ENCODE measurements at places on chromosomes 4 and X. TPM values are rescaled to one million over a fixed set of nuclear protein-coding genes. Genes with fewer than 3 reads are reported as not detected.

DNA sequence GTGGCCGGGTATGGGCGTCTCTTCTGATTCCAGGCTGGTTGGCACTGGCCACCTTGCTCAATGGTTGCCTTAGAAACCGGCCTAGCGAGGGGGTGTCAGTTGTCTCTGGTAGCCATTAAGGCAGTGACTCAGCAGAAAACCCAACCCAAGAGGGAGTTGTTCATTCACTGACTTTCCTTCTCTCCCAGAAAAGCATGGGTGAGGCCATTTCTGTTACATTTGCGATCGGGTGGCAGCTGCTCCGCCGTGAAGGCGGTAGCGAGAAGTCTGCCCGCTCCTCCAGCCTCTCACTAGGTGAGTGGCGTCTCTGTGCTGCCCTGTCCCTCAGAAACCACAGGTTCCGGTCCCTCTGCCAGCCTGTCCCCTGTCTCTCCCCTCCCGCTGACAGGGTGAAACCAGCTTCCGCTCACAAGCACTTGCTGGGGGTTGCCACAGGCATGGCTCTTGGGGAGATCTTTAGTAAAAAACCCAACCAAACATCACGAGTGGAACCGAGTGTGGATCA is 17.4 kb downstream of the IRAK1 start:
- H3K27me3 ChIP-seq: no peaks in the 10 kb centered on the region
- peak overlapping the region; percentile 84 for H3K27ac ChIP-seq
- H3K4me3 ChIP-seq: peak overlapping the region; percentile 37

DNA sequence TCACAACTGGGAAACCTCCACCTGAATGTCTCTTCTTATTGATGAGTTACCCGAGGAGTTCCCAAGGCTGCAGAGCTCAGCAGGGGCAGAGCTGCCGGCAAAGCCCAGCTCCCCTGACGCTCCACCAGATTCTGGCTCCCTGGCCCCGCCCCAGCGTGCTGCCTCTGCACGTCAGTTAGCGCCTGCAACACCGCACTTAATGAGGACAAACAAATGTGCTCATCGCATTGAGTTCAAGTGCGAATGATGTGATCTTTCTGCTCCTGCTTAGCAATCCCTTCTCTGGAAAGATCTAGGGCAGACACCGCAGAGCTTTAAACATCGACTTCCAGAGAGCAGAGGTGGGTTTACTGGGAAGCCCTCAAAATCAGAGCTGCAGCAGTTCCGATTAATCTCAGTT is 55.5 kb upstream of the FBXW7 start:
- no peak overlapping the region for H3K4me3 ChIP-seq
- peaks cover 14% of the 10 kb centered on the region for H3K27me3 ChIP-seq
- peaks cover 9% of the 10 kb centered on the region for H3K4me1 ChIP-seq
- H3K27ac ChIP-seq: no peak overlapping the region

DNA sequence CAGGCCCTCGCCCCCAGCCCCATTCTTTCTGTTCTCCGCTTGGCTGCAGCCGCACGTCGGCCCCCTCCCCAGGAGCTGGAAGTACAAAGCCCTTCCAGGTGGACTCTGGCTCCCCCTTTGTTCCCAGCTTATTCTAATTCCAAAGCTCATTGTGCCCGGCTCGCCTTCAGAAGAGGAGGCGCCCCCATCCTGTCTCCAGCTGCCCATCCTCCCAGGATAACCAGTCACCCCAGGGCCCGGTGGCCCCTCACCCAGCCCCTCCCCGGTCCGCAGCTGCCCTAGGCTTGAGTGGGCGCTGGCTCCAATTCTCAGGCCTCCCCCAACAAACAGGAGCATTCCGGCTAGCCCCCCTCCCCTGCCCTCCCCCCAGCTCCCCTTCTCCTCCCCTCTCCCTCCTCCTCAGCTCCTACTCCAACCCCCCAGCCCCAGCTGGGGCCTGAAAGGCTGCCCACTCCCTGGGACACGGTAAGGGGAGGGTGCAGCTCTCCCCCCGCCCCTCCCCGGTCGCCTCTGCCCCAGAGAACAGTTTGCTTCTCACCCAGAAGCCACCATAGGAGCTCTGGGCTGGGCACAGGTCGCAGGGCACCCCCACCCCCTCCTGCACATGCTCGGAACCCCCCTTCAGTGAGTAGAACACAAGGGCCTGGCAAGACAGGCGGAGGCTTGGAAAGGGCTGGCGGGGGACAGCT is 3.1 kb upstream of the SLC6A8 start:
- no peak for DNase-seq
- no peak overlapping the region for H3K4me3 ChIP-seq
- peaks cover 18% of the 10 kb centered on the region for H3K27me3 ChIP-seq
- no peaks in the 10 kb centered on the region for H3K4me1 ChIP-seq
- no peak overlapping the region for H3K27ac ChIP-seq
- H3K36me3 ChIP-seq: no peaks in the 10 kb centered on the region

The RNF150 gene
- not detected for total RNA-seq

DNA sequence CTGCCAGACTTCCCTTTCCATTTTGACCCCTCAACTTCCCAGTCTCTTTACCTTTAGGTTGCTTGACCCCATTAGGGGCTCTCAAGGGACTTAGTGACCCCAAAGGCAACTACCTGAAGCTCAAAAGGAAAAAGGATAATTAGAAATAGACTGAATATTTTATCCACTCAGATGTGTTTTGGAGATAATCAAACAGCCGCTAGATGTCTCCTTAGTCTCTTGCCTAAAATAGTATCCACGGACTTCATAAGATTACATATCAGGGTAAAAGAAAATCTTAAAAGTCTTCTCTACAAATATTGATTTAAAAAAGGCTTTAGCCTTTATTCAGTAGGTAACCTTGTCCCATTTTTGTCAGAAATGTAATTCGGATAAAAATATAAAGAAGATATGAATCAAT is 21.0 kb upstream of the RHOXF2 start:
- no peak overlapping the region for H3K27ac ChIP-seq
- H3K4me1 ChIP-seq: no peaks in the 10 kb centered on the region
- H3K36me3 ChIP-seq: no peaks in the 10 kb centered on the region
- no peaks in the 10 kb centered on the region for H3K27me3 ChIP-seq
- no peak for DNase-seq

DNA sequence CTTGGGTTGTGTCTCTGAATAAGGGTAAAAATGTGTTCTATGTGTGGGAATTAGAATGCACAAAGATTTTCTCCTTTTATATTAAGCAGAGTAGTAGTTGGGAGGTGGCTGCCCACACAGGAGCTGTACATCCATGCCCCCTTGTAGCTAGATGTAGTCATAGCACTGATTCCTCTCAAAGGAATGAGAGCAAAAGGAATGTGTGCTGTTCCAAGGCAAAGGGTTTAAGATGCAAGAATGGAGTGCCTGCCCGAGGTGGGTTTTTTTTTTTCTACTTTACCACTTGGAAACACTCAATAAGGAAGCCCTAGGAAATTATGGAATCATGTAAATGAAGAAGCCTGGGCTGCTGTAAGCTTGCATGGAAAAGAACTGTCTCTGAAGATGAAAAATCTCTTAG is 2183.2 kb upstream of the AGA start:
- H3K27me3 ChIP-seq: no peaks in the 10 kb centered on the region
- H3K27ac ChIP-seq: no peak overlapping the region
- H3K36me3 ChIP-seq: no peaks in the 10 kb centered on the region

The RFC1 gene
- total RNA-seq: 64.7 TPM

DNA sequence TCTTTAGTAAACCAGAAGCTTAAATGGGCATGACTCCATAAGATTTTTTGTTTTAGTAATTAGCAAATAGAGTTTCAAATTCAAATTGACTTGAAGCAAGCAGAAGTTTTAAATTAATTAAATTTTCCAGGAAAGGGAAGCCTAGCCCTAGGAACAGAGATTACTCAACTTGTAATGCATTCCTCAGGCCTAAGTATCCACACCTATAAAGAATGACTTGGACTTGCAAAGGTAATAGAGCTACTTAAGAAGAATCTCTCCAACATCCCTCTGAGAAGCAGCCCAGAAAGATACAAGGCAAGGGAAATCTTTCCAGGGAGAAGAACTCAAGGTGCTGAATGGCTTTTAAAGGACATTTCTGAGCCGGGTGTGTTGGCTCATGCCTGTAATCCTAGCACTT is 16.9 kb upstream of the TMPRSS11E start:
- H3K36me3 ChIP-seq: no peaks in the 10 kb centered on the region
- no peak for DNase-seq
- H3K4me3 ChIP-seq: no peak overlapping the region
- H3K27ac ChIP-seq: no peak overlapping the region
